ENCODE measurements at places on chromosomes 12 and 14.

GRCh38 chr14:26216786-26217185 is 381.0 kb downstream of the NOVA1 start:
- no peak for DNase-seq

- peak; percentile 68 for DNase-seq
Observed at GRCh38 chr14:49461529-49462401, 124.4 kb downstream of the RPS29 start.

- no peak for DNase-seq
Observed at GRCh38 chr12:47975816-47976215, 12.4 kb downstream of the TMEM106C start.

DNA sequence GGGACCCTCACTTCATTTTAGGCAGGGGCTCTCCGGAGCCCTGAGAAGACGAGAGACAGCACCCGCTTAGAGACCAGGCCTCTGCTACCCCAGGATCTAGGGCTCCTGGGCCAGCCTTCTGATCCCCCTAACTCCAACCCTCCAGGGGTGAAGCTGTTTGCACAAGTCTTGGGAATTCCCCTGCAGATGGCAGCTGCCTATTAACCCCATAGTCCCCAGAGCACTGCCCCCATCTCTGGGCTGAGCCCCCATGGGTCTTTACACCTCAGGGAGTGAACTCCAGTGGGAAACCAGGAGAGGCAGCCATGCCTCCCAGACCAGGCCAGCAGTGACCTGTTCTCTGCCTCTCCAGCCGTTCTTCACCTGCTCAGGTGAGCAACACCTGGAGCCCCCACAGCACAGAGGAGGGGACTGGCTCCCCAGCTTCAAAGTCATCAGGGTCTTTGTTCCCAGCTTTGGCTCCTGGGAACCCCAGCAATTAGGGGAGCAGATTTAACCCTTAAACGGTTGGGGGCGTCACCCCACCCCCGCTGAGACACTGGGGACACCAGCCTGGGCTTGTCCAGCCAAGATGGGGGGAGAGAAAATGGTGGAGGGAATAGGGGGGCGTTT is 2.3 kb downstream of the WNT10B start:
- no peak for DNase-seq

DNA sequence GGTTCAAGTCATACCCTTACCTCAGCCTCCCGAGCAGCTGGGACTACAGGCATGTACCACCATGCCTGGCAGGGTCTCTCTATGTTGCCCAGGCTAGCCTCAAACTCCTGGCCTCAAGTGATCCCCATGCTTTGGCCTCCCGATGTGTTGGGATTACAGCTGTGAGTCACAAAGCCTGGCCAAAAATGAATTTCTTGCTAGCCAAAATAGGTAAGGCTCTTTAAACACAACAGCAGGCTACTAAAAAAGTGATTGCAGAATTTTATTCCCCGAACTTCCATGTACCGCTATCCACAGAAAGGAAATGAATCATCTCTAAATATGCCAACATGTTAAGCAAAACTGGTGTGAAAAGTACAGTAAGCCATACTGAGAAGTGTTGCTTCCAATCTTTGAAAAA is 50.6 kb downstream of the WDHD1 start:
- DNase-seq, result no peak

DNA sequence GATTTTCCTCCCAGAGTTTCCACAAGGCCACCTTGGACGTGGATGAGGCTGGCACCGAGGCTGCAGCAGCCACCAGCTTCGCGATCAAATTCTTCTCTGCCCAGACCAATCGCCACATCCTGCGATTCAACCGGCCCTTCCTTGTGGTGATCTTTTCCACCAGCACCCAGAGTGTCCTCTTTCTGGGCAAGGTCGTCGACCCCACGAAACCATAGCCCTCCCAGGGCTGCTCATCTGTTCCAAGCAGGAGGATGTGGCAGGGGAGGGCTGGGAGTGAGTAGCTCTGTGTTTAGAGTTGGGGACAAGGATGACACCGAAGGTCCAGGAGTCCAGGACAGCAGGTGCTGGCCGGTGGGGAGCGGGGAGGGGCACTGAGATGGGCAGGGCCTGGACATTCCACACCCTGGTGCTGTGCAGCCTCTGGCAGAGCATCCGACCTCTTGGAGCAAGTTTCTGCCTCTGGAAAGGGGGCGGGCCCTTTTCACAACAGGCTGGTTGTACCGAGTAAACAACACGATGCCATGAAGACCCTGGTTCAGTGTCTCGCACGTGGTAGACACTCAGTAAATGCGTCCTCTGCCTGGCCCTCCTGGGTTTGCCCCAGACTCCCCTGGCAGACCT is 8.2 kb downstream of the SERPINA4 start:
- DNase-seq, result no peak

DNA sequence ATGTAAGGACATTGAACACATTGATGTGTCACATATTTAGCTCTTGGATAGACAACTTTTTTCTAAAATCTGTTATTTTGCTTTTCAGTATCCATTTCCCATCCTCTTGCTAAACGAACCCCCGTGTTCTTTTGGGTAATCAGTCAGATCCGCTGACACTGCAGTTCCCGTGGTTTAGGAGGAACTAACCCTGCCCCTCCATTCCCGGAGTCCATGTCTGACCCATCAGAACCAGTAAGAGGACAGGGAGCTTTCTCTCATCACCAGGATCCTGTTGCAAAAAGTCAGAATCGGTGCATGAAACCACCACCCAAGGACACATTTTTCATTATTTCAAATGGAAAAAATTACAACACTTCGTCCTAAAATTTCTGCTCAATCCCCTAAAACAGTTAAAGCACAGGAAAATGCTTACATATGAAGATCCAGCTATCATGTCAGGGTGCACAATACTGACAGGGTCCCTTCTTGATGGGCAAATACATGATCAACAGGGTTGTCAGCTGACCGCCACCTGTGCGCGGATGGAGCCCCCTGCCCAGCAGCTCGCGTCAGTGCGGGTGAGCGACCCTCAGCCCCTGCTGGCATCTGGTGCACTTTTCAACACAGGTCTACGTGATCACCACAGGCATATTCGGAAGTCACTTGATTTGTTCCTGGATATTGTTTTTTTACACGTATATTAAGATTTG is 276.8 kb downstream of the ADGRD1 start:
- DNase-seq, result no peak

DNA sequence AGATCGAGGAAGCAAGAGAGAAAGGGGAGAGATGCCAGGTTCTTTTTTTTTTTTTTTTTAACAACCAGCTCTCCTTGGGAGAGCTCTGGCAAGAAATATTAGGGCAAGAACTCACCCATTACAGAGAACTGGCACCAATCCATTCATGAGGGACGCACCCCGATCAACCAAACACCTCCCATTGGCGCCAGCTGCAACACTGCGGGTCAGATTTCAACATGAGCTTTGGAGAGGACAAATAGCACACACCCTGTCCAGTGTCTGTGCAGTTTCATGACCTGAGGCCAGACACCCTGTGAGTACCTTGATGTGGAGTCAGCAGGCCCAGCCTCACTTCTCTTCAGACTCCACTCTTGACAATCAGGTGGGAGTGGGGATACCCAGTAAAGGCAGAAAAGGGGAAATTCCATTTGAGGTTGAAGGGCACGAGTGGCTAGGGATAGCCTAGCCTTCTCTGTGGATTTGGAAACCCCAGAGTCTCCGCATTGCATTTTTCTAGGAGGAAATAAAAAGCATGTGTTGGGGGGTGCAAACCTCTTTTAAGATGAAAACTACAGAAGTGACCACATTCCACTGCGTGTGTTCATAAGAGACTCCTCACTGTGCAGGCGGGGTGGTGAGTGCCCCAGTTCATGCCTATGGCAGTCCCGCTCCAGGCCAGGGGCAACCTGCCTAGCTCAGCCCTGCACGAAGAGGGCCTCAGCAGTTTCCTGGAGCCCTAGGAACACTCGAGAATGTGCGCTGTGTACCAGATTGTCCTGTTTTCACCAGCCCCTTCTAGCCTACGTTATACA is 42.4 kb upstream of the GPATCH2L start:
- DNase-seq, result no peak

GRCh38 chr14:90796329-90796728 is 19.9 kb downstream of the TTC7B start:
- no peak for DNase-seq

DNA sequence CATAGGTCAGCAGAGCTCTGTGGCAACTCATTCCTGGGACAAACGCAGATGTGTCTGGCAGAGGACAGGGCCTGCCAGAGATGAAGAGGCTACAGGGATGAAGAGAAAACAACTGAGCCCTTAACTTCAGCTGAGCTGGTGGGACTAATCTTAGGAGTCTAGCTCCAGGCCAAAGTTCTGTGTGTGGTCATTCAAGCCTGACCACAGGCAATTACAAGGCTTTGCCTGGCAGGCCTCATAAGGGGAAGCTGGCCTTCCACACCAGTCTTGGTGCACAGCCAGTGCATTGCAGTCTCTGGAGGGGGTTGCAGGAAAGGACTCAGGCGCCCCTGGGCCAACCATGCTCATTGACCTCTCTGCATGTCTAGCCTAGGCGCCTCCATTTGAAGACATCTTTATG is 127.6 kb upstream of the DAAM1 start:
- no peak for DNase-seq

DNA sequence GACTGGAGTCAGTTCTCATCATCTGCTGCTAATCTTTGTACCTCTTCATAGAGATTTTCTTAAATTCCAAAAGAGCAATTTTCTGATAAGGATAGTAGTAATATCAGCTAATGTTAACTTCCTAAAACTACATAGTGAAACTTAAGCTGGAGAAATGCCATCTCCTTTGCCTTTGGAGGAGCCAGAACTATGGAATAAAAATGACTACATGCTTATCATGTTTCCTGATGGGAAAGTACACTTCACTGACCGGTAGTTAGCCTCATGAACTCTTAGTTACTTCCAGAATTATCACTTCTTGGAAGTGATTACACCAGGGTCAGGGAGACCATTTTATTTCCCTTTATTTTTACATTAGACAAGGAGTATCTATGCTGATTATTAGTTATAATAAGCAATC is 1222.1 kb upstream of the TMEM132C start:
- no peak for DNase-seq

DNA sequence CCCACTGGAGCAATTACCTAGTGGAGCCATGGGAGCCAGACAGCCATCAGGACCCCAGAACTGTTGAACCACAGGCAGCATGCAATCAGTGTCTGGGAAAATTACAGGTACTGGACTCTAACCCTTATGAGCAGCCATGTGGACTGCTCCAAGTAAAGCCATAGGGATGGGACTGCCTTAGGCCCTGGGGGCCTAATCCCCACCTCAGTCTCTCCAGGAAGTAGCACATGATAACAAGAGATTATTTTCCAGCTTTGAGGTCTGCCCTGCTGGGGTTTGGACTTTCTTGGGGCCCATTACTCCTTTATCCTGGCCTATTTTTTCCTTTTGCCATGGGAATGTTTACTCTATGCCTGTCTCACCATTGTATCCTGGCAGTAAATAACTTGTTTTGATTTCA is 226.8 kb downstream of the AEBP2 start:
- DNase-seq, result no peak

- no peak for DNase-seq
Observed at GRCh38 chr12:131351319-131352028, 359.4 kb upstream of the SFSWAP start.

Data from CD4-positive, alpha-beta T cell treated with Interleukin-17A for 4 hours (primary cell).